ENCODE measurements at places on chromosomes 7 and 10. TPM values are rescaled to one million over a fixed set of nuclear protein-coding genes. Genes with fewer than 3 reads are reported as not detected.

TBRG4 gene
- polyA plus RNA-seq = 63.4 TPM

MRLN gene
- polyA plus RNA-seq = 0.82 TPM

DNA sequence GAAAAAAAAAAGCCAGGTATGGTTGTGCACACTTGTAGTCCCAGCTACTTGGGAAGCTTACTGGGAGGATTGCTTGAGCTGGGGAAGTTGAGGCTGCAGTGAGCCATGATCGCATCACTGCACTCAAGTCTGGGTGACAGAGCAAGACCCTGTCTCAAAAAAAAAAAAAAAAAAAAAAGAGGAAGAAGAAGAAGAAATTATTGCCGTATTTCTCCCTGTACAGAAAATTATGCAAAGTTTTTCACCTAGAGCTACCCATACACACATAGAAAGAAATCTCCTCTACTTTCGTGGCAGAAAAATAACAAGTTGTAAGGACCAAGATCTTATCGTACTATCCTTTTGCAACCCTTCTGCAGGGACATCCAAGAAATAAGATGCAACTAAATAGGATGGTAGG is 25.5 kb downstream of the AKR1B1 start:
- DNase-seq = no peak

GRCh38 chr10:80553436-80553835 is 15.7 kb downstream of the SH2D4B start:
- DNase-seq = no peak

All from renal cortex interstitium (tissue), 15 donors.